NCI-H510A (cell line): ENCODE measurements at places on chromosomes 13 and 19.

- no peak for DNase-seq
Measured at GRCh38 chr13:75458696-75459422, 23.1 kb downstream of the TBC1D4 start.

DNA sequence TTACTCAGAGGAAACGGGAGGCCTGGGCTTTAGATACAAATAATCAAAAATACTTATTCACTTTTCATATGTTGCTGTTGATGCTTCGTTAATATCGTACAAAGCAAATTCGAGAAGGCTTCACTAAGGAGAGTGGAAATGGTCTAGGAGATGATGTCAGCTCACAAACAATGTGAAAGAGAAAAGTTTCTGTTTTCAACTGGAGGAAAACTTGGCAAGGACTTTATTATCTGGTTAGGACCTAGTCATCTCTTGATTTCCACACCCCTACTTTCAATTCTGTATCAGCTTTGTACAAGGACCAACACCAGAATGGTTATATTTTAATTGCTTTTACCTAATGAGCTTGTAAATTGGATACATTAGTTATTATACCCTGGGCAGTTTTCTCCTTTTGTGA lies 88.0 kb downstream of the SLC10A2 start:
- DNase-seq, result no peak

DNA sequence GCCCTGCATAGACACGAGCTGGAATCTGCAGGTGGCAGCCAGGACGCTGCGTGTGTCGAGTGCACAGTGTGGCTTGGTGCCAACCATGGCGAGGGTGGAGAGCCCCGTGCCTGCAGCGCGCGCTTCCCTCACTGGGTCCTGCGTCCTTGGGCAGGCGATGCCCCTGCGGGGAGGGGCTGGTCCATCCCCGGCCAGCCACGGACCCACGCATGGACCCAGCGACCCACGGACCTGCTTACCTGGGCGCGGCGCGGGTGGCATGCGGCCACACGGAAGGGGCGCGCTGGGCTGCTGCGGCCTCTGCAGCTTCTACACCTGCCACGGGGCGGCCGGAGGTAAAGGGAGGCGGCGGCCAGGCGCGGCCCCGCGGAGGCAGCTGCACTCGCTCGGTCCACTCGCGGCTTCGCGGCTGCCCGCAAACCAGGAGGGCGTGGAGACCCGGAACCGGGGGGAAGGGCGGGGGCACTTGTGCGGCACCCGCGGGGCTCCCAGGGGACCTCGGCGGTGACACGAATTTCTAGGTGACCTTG lies 569 bp upstream of the MCF2L start:
- peak; percentile 66 for DNase-seq

- DNase-seq, result no peak
Measured at GRCh38 chr13:86082121-86082520, 282.9 kb upstream of the SLITRK6 start.

DNA sequence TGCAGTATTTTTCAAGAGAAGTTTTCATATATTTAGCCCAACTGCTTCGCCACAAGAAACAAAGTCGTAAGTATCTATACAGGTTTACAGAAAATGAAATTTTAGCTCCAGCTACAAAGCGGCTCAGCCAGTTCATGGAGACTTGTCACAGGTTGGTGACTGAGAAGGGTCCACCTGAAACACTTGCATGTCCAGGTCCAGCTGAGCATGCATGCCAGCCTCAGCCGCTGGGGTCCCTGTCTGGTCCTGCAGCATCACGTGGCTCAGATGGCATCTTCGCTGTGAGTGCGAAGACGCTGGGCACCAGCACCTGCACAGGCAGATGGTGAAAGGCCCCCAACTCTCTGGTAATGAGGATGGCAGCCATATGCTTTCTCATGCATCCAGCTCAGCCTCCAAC lies 63.8 kb downstream of the SHISA2 start:
- no peak for DNase-seq

DNA sequence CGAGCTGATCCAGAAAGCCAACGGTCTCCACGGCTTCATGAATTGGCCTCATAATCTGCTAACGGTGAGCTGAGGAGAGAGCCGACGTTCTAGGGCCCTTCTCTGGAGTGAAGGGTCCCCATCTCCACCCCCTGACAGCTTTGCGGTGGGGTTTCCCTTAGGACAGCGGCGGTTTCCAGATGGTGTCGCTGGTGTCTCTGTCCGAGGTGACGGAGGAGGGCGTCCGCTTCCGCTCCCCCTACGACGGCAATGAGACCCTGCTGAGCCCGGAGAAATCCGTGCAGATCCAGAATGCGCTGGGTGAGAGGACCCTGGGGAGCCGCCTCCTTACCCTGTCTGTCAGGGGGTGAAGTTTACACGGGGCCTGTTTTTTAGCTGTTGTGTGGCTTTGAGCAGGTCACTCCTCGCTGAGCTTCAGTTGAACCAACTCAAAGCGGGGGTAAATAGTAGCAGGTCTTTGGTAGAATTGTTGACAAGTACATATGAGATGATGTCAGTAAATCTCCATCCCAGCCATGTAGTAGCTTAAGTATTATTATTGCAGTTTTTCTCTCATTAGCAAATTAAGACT lies 801 bp downstream of the QTRT1 start:
- peak; percentile 36 for DNase-seq
